K562 (cell line): ENCODE measurements at places on chromosomes 5 and 9. TPM values are rescaled to one million over a fixed set of nuclear protein-coding genes. Genes with fewer than 3 reads are reported as not detected.

KLF4 gene
- polyA plus RNA-seq, result 0.09 and 0.57 TPM in 2 replicates

- peaks cover 5% of the 10 kb centered on the region; the same call in 2 of the 3 replicates for H3K4me1 ChIP-seq
- peak overlapping the region; percentile 93 for H3K27ac ChIP-seq
- H3K27me3 ChIP-seq, result no peaks in the 10 kb centered on the region
- peak overlapping the region; percentile 95 for H3K4me3 ChIP-seq
These were observed 577 bp downstream of the TUT7 start for GRCh38 chr9:86353655-86354010.

- H3K27ac ChIP-seq, result no peak overlapping the region
- no peak overlapping the region for H3K4me3 ChIP-seq
- no peaks in the 10 kb centered on the region for H3K36me3 ChIP-seq
- no peaks in the 10 kb centered on the region; the same call in 1 of the 2 replicates for H3K4me1 ChIP-seq
These were observed 109.9 kb downstream of the CACNA1B start for GRCh38 chr9:137987244-137988030.

- no peaks in the 10 kb centered on the region for H3K27me3 ChIP-seq
- peak; percentile 84 for DNase-seq
- H3K27ac ChIP-seq, result peak overlapping the region; percentile 24
- peaks cover 11% of the 10 kb centered on the region for H3K4me1 ChIP-seq
- peaks cover 92% of the 10 kb centered on the region for H3K36me3 ChIP-seq
These were observed 55.1 kb downstream of the NUP214 start for GRCh38 chr9:131180454-131180853.
